ENCODE measurements at places on chromosomes 4 and X.

DNA sequence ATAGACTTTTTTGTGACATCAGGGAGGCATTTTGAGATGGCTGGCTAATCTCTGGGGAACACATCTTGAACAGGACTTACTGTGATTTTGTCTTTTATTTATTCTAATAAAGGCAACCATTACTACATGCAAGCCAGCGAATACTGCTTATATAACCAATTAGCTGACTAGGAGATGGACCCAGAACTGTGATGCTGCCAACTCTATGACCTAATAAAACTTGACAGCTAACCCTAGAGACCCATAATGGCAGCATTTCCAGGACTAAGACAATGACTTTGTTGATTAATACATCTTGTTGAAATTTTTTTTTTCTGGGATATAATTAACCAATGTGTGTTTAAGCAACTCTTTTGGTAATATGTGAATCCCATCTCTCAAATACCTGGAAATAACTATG is 584.6 kb downstream of the PRR32 start:
- DNase-seq: no peak

DNA sequence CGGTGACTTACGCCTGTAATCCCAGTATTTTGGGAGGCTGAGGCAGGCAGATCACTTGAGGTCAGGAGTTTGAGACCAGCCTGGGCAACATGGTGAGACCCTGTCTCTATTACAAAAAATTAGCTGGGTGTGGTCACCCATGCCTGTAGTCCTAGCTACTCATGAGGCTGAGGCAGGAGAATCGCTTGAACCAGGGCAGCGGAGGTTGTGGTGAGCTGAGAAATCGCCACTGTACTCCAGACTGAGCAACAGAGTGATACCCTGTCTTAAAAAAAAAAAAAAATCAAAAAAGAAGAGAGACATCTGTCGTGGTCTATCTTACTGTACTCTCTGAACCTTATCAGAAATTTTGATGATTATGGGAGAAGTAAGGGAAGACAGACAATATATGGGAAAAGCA is 144.3 kb downstream of the CAMK2D start:
- no peak for DNase-seq

GRCh38 chr4:104490096-104490769 is 4.5 kb downstream of the CXXC4 start:
- peak; percentile 70 for DNase-seq

GRCh38 chr4:8571702-8572685 is 8.2 kb upstream of the GPR78 start:
- DNase-seq: no peak

DNA sequence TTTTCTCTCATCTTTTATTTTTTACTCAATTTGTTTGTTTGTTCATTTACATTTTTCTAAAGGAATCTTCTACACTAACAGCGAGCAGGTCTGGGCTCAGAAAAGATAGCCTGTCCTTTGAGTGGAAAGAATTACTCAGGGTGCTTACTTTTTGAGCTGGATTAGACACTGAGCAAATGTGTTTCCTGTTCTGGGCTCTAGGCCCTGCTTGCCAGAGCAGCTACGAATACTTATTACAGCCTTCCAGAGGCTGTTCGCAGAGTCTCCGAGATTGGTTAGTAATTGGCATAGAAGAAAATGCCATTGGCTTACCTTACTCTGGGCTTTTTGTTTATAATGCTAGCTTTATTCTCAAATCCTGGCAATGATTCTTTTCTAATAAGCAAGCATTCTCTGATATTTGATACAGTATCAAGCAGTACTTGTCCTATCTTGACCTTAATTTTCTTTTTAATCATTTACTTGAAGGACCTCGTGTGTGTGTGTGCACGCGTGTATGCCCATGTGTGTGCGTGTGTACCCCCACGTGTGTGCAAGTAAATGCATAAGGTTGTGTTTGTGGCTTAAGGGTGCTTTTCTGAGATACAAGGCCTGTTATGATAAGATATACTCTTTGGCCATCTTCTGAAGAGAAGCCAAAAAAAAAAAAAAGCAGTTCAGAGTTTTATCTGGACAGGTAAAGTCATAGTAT is 76.2 kb upstream of the GRXCR1 start:
- no peak for DNase-seq

DNA sequence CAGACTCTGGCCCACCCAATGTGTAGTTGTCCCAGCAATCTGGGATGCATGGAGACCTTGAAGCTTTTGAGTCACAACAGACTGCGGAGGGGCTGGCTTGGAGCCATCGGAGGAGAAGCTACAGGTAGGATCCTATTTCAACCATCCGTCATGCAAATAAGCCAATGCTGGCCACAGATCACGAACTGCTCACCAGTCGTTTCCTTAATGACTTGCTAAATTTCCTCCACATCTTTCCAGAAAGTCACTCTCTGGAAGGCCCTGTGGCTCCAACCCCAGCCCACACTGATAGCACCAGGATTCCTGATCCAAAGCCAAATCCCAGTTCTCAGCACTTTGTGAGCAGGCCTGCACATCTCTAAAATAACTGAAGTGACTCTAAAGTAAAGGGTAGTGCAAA is 321.3 kb downstream of the RAB28 start:
- no peak for DNase-seq

GRCh38 chr4:10688022-10688421 is 3.5 kb upstream of the CLNK start:
- no peak for DNase-seq

DNA sequence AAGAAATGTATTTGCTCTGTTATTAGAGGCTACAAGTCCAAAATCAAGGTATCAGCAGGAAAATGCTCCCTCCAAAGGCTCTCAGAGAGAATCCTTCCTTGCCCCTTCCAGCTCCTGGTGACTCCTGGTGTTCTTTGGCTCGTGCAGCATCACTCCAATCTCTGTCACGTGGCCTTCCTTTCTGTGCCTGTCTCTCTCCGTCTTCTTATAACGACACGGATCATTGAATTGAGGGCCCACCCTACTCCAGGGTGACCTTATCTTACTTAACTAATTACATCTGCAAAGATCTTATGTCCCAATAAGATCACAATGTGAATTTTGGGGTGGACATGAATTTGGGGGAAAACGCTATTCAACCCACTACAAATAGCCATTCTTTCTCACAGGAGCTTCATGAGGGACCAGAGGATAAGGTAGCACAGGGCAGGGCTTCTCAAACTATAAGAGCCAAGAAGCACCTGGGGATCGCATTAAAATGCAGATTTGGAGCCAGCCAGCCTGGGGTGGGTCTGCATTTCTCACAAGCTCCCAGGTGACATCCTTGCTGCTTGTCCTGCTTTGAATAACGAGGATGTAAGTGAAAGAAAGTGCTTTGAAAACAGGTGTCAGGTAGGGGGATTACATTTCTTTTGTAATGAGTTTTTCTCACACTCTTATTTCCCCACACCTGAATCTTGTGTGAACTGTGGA is 41.9 kb upstream of the APLN start:
- DNase-seq: no peak

DNA sequence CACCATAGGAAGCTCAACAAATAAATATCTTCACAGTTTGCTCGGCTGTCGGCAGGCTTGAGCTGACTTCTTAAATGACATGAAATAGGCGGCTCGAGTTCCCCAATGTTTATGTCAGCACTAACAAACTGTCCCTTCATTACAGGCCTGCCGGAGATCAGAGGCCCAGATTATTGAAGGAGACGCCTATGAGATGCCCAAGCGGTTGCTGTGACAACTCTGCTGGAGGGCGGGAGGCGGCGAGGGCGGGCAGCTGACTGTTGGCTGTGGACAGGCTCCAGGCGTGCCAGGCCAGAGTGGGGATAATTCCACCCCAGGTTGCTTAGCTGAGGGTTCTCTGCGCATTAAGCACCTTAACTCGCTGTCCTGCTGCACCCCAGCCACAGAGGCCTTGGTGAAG is 39.2 kb upstream of the MSX1 start:
- no peak for DNase-seq

GRCh38 chrX:56797574-56798338 is 68.7 kb downstream of the NBDY start:
- DNase-seq: peak; percentile 12

DNA sequence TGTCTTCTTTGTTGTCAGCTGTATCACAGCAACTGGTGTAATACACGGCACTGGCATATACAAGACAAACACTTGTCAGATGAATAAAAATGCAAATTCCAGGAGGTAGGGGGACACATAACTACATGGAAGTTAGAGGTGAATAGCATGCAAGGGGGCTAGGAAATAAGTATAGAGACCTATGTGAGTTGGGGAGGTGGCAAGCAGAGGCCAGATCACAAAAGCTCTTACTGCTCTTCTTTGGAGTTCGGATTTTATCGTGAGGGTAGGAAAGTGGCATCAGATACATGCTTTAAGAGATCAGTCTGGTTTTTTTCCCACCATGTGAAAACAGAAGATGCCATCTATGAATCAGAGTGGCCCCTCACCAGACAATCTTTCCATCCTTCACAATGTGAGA is 2.8 kb upstream of the SRP72 start:
- no peak for DNase-seq

- DNase-seq: no peak
Measured at GRCh38 chr4:138238521-138239292, 3.4 kb downstream of the SLC7A11 start.

DNA sequence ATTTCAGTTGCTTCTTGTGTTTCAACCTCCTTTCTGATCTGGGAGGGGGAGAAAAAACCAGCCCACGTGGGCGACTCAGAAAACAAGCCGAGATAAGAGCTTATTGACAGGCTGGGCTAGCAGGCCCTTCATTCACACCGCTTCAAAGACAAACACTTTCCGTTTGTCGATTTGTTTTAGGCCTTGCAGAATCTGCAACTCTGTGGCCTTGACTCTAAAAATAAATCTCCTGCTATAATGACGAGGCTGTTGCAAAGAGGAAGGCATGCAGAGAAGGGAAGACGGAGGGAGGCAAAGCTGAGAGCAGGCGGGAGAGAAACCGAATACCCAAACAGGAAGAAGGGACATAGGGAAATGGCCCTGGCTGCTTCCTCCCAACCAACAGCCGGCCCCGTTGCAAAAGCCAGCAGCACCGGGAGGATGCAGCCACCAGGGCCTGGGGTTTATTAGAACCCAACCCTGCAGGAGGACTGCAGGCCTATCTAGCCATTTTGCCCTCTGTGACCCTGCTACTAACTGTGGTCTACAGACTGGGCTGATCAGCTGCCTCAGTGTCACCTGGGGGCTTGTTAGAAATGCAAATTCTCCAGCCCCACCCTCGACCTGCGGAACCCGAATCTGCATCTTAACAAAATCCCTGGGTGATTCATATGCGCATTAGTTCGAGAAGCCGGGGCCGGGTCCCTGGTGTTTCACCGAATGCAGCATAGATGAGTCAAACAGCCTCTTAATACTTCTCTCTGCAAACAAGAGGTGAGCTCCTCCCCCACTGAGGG is 325.5 kb downstream of the BCOR start:
- DNase-seq: no peak

DNA sequence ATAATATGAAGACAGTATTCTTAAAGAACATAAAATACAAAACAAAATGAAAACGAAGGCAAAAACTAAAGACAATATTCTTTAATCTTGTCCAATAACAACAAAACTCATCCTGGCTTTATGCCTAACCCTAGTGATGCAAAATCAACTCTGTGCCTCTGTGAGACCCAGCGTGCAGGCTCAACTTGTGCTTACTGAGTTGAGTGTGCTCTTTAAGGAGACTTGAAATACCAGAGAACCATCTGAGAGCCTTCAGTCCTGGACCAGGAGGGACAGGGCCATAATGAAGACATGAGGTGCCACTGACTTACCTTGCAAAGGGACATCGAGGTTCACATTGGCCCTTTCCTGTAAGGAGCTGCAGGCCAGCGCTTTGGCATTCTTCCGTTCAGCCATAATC is 77.1 kb downstream of the NSUN7 start:
- DNase-seq: no peak

GRCh38 chr4:14400307-14400706 is 602.0 kb upstream of the CPEB2 start:
- no peak for DNase-seq

DNA sequence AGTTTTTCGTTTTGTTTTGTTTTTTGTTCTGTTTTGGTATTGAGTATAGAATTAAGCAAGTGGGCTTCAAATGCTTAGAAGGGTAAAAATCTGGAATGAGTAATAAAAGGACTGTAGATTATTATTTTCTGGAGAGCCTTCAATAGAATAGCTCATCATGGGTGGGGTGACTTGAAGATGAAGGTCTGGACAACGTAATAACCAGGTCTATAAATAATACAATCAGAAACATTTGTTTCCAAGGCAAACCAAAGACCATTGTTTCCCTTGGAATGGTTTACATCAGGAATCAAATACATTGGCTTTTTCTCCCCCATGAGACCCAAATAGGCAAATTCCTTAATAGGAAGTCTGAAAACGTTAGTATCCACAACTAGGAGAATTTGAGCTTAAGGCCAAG is 721.6 kb downstream of the RPA4 start:
- DNase-seq: no peak

- DNase-seq: no peak
Measured at GRCh38 chrX:132270699-132271098, 51.5 kb upstream of the RAP2C start.

DNA sequence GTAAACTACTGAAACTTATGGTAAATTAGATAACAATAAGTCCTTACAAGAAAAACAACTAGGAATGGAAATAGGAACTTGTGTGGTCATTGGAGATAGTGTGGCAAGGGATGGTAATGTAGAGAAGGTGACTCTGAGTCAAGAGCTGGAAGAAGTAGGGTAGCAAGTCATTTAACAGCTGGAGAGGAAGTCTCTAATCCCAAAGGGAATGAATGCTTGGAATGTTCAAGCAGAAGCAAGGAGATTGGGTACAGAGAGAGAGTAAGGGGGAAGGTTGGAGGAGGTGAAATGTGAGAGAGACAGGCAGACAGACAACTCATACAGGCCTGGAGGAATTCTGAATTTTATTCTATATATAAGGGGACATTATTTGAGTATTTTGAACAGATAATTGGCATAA is 260.6 kb upstream of the MAD2L1 start:
- no peak for DNase-seq

GRCh38 chr4:161256716-161257115 is 907.1 kb downstream of the FSTL5 start:
- DNase-seq: peak; percentile 4

GRCh38 chr4:183362916-183363542 is 40.8 kb upstream of the CLDN24 start:
- no peak for DNase-seq

GRCh38 chr4:155546451-155546850 is 120.2 kb upstream of the GUCY1A1 start:
- no peak for DNase-seq

All from RPMI8226 (cell line).